Glomerular endothelial cell (primary cell): ENCODE measurements at places on chromosomes 13 and 19.

DNA sequence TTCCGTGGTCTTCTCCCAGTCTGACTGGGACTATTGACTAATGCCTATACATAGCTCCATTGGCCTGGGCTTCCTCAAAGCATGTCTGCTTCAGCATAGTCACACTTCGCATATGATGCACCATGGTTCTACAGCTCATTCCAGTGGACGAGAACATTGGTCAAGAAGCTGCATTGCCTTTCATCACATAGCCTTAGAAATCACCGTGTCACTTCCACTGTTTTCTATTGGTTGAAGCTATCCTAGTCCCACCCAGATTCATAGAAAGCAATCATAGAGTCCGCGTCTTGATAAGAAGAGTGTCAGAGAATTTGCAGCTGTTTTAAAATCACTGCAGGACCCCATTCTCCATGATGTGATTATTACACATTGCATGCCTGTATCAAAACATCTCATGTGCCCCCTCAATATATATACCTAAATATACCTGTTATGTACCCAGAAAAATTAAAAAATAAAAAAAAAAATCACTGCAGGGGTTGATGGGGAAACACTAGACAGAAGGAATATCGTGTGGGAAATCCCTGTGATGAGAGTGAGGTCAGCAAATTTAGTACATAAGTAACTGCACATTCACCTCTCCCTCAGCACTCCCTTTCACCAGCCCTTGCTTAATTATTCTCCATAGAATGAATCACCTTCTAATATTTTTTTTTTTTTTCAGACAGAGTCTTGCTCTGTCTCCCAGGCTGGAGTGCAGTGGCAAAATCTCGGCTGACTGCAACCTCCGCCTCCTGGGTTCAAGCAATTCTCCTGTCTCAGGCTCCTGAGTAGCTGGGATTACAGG is 2.2 kb upstream of the ARHGAP33 start:
- DNase-seq = no peak

- DNase-seq = no peak
Measured at GRCh38 chr19:47719047-47719859, 6.0 kb downstream of the EHD2 start.

DNA sequence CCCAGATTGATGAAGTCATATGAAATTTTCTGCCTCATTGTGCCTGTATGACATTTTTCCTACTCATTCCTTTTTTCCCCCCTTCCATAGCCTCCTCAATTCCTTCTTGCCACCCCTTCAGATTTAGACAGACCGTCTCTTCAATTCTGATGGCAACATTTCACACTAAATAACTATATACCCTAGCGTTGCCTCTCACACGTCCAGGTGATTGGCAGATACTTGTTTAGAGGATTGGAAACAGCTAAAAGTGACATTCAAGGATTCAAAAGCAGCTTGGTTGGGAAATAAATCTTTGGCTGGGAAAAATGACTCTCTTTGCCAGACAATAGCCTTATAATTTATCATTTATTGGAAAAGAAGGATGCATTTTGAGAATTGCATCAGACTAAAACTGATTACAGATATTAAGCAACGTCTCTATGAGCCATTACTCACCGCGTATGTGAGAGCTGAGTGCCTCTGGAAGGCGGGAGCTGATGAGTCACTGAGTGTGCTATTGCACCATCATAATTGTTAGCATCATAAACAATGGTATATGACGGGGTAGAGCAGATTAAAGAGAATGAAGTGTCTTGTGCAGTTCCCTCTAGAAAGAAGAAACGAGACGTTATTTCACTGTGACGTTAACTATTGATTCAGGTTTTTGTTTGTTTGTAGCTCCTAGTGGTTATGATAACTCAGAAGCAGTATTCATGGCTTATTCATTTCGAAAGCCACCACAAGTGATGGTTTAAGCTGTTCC is 61.1 kb upstream of the FAM216B start:
- DNase-seq = no peak

GRCh38 chr13:40680659-40681323 is 14.3 kb upstream of the FOXO1 start:
- no peak for DNase-seq

GRCh38 chr13:76775088-76775740 is 111.0 kb downstream of the KCTD12 start:
- DNase-seq = no peak

GRCh38 chr19:58010507-58010906 is 7.9 kb upstream of the ZNF606 start:
- DNase-seq = no peak

- no peak for DNase-seq
Measured at GRCh38 chr19:3370214-3370720, 3.9 kb downstream of the NFIC start.

- no peak for DNase-seq
Measured at GRCh38 chr19:34692549-34692948, 15.1 kb downstream of the ZNF302 start.

DNA sequence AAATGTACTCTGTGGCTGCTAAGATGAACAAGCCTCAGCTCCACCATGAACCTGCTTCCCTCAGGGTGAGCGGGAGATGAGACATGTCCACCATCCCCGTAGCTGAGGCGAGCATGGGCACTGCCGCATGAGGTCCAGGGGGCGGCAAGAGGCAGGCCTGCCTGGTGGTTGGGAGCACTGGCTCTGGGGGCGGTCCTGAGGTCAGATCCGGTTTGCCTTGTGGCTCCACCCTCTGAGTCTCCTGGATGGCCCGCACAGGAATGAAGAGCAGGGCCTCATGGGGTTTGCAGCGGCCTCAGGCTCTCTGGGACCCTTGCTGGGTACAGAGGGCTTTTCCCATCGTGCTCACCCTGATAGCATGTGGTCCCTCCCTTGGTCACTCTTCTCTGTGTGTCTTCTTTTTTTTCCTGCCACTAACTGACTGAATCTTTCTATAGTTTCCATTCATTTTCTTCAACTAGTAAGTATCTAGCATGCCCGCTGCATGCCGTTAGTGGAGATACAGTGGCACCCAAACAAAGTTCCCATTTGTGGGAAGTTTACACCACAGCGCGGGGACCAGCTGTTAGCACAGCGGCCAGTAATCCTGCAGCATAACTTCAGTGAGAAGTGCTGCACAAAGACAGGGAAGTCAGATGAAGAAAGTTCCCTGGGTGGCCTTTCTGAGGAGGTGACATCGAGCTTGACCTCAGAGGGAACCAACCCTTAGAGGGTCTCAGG is 37.3 kb downstream of the CAPN12 start:
- DNase-seq = no peak

GRCh38 chr13:68190818-68191217 is 960.7 kb upstream of the PCDH9 start:
- no peak for DNase-seq

DNA sequence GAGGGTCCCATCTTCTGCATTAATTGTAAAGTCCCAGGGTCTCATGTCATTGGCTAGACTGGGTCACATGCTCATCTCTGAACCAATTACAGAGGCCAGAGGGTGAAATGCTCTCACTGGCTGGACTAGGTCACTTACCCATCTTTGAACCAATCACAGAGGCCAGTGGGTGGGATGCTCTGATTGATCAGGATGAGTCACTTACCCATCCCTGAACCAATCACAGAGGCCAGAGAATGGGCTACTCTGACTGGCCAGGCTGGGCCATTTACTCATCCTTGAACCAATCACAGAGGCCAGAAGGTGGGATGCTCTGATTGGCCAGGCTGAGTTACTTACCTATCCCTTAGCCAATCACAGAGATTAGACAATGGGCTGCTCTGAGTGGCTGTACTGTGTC is 5.3 kb downstream of the MISP start:
- no peak for DNase-seq

GRCh38 chr13:59203855-59204254 is 959.9 kb downstream of the DIAPH3 start:
- no peak for DNase-seq
